ENCODE measurements at places on chromosomes 7 and 10.

DNA sequence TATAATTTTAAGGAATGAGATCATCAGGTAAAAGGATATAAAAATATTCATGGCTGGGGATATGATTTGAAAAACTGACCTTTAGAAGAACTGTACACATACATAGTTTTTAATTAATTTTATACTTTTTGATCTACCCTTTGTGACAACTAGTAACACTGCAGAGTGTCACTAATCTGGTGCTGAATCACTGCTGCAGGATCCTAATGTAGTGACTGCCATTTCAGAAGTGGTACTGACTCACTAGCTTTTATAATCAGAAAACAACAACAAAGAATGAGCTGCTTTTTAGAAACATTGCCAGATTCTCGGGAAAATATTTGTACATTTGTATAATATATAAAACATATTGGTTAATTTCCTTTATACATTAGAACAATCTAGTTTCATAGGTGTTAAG lies 110.4 kb downstream of the HIPK2 start:
- DNase-seq: no peak

DNA sequence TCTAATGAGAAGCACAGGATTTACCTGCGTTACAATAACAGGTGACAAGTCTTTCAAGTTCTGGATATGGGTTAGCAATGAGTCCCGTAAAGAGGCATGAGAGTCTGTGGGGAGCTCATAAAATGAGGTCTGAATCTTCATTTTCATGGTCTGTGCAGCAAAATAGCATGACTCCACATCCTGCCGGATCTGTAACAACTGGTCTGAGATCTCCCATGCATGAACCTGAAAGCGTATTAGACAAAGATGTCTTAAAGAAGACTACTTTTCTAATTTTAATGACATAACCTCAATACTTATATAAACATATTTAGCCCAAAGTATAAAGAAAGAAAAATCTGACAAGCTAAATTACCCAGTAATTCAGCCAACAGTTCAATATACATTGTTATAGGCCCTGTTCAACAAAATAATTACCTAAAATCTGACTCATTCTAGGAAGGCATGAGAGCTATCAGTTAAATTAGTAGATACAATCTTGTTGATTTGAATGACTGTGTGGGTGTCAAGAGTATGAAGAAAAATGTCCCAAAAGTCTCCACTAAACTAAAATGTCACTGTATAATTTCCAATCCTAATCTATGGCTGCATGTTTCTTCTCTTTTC lies 36.9 kb downstream of the TNPO3 start:
- no peak for DNase-seq

DNA sequence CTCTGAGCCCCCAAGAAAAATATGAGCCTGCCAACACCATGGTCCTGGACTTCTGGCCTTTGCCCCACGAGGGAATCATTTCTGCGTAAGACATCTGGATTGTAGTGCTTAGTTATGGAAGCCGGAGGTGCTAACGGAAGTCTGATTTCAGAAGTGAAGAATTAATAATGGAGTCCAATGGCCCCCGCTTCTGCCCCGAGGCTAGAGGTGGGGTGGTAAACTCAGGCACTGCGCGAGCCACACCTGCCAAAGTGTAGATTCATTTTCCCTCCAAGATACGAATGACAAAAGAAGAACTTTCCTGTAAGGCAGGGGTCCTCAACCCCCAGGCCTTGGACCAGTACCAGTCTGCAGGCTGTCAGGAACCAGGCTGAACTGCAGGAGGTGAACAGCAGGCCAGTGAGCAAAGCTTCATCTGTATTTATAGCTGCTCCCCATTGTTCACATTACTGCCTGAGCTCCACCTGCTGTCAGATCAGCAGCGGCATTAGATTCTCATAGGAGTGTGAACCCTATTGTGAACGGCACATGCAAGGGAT lies 22.3 kb downstream of the CNPY1 start:
- DNase-seq: no peak

DNA sequence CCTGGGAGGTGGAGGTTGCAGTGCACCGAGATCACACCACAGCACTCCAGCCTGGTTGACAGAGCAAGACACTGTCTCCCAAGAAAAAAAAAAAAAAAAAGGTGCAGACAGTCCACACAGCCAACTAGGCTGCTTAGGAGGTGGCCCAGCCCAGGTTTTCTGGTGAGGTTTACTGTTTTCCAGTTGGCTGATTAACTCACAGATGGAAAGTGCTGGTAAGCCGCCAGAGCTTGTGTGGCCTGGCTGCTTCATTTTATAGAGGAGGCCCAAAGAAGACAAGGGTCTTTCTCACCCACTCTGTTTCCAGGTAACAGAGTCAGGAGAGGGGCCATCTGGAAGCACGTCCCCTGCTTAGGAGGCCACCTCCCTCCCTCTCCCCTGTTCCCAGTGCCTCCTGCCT lies 6.2 kb downstream of the RHBDD2 start:
- DNase-seq: no peak

- DNase-seq: no peak
These were observed 516.7 kb downstream of the ADRA2A start for GRCh38 chr10:111593578-111593977.

GRCh38 chr7:65269150-65269856 lies 104.4 kb upstream of the ZNF92 start:
- no peak for DNase-seq

GRCh38 chr7:142365410-142365842 lies 107.6 kb upstream of the PRSS58 start:
- DNase-seq: no peak

- no peak for DNase-seq
These were observed 38.2 kb downstream of the MDH2 start for GRCh38 chr7:76086070-76086469.

GRCh38 chr10:75234683-75235374 lies 928 bp downstream of the COMTD1 start:
- DNase-seq: no peak

- DNase-seq: no peak
These were observed 246.2 kb upstream of the C7orf33 start for GRCh38 chr7:148344406-148344805.

GRCh38 chr7:39043531-39043930 lies 65.8 kb downstream of the POU6F2 start:
- DNase-seq: no peak

GRCh38 chr7:119571666-119572065 lies 701.3 kb upstream of the KCND2 start:
- no peak for DNase-seq

DNA sequence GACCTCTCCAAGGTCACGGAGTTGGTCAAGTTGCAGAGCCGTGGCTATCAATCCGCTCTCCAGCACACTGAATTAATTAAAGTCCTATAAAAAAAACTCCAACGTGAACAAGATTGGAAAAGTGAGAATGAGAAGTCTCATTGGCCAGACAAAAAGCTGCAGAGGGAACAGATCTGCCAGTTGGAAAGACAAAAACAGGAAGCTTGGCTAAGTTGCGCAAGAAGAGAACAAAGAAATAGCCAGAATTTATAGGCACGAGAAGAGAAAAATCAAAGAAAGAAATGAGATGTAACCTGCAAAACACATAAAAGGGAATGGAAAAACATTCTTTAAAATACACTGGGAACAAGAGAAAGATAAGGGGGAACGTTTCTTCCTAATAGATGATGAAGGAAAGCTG lies 45.7 kb upstream of the CRTAC1 start:
- no peak for DNase-seq

DNA sequence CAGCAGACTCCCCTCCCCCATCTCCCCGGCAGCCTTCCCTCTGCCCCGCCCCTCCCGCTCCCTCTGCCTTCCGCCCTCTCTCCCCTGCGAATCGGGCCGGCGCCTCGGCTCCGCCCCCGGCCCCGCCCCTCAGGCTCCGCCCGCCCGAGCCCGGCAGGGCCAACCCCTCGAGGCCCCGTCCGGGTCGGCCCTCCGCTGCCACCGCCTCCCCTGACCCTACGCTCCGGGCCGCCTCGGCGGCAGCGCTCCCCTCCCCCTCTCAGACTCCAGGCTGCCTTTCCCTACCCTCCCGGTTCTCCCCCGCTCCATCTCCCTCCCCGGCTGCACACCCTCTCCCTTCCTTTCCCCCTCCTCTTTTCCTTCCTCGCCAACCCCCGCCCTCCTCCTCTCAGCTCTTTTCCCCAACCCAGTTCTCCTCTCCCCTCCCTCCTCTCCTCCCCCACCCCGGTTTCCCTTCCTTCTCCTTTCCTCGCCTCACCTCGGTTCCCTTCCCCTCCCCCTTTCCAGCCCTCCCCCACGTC lies 1.6 kb downstream of the ZNF467 start:
- peak; percentile 88 for DNase-seq

All from CD4-positive, alpha-beta T cell treated with Interleukin-6 at 100 ng/mL for 8 hours (primary cell).